ENCODE measurements at places on chromosomes 2 and 18.

GRCh38 chr2:121084130-121084680, 200.8 kb downstream of the TFCP2L1 start:
- DNase-seq = no peak

- DNase-seq = no peak
Observed at GRCh38 chr2:208713066-208713745, 306.6 kb downstream of the PTH2R start.

DNA sequence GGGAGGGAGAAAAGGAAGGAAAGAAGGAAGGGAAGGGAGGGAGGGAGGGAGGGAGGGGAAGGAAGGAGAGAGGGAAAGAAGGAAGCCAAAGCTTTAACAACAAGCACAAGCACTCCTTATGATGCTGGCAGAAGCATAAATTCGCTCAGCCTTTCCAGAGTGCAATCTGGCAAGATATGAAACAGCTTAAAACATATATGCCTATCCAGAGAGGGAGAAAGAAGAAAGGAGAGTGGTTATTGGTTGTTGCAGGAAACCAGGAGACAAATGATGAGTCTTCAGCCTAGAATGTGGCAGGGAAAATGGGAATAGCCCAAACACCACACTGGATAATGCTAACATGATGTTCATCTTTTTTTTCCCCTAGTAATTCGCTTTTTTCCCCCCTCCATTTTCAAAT, 64.0 kb downstream of the STPG4 start:
- no peak for DNase-seq

- no peak for DNase-seq
Observed at GRCh38 chr18:5817816-5818215, 77.5 kb downstream of the TMEM200C start.

DNA sequence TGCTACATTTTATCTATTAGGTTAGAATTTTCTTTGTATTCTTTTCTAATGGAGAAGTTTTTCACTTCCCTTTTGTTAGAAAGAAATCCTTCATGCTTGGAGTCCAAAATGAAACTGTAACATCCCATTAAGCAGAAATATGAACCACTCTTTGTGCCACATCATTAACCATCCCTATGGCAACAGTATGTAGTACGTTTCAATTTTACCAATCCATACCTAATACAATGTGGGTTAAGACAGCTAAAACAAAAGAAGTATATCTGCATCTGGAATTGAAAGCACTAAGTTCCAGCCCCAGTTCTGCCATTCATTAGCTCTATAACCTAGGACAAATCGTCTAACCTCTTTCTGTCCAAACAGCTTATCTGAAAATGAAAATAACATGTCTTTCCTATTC, 409.2 kb upstream of the SPHKAP start:
- no peak for DNase-seq

- DNase-seq = no peak
Observed at GRCh38 chr18:51051105-51051712, 21.2 kb downstream of the SMAD4 start.

DNA sequence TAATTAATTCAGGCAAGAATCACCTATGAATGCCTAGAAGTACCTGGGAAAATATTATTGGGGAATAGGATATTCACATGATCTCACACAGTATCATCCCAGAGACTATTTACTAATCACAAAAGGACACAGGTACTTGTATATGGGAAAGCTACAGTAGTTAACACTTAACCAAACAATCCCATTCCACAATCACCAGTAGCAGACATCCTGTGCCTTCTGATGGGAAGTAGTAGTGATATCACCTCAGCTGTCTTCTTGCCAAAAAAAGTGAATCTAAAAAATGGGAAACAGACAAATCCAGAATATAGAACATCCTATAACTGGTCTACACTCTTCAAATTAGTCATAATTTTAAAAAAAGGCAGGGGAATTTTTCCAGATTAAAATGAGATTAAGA, 75.6 kb upstream of the CCDC150 start:
- no peak for DNase-seq

DNA sequence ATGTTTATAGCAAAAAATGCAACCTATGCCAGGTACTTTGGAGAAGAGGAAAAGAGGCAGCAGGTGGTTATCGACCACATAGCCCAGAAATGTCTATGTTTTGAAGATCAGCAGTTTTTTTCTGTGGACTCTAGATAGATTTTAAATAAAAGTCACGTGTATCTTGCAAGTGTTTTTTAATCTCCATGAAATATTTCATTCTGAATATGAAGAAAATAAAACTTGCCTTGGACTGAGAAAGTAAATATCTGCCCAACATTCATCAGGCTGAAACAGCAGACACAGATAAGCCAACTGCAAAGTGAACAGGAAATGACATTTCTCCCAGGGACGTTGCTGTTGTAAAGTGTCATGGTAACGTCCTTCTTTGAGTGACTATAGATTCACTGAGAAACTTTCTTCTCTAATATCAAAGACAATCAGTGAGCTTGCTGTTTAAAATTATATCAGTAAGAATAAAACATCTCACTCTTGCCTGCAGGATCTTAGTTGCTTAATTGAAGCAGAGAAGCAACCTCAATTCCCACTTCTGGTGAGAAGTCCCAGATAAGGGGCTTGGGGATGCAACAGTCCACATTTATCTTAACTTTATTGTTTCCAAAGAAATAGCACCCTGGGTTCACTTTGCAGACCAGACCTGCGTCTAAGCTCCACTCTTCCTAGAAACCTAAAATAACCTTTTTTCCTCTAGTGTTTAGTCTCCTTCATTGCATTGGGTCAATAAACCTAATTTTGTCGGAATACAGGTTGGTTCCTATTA, 6.3 kb downstream of the MYOM1 start:
- DNase-seq = no peak

- DNase-seq = no peak
Observed at GRCh38 chr18:11714244-11714918, 25.3 kb downstream of the GNAL start.

Data from NCI-H2081 treated with DMSO at 0.1 percent for 48 hours (cell line).